Tongue (tissue), 3 donors: ENCODE measurements at places on chromosomes 2 and 18. TPM values are rescaled to one million over a fixed set of nuclear protein-coding genes. Genes with fewer than 3 reads are reported as not detected.

Gene TEX44
- not detected for total RNA-seq

Gene COLEC12
- 60.4 TPM for total RNA-seq

Gene TDRD15
- total RNA-seq: not detected

Gene PLEK
- total RNA-seq: 6.1 TPM

Gene TMEM178A
- 4.9 TPM for total RNA-seq

Gene ACMSD
- total RNA-seq: not detected

Gene NIF3L1
- 28.3 TPM for total RNA-seq

Gene AQP4
- total RNA-seq: 37.6 TPM

Gene CASP10
- 10.8 TPM for total RNA-seq

Gene CCDC88A
- total RNA-seq: 100 TPM

GRCh38 chr18:58714259-58714658 is 43.0 kb downstream of the MALT1 start:
- no peak for DNase-seq

GRCh38 chr2:189247276-189247675 is 67.7 kb upstream of the COL5A2 start:
- DNase-seq: no peak

DNA sequence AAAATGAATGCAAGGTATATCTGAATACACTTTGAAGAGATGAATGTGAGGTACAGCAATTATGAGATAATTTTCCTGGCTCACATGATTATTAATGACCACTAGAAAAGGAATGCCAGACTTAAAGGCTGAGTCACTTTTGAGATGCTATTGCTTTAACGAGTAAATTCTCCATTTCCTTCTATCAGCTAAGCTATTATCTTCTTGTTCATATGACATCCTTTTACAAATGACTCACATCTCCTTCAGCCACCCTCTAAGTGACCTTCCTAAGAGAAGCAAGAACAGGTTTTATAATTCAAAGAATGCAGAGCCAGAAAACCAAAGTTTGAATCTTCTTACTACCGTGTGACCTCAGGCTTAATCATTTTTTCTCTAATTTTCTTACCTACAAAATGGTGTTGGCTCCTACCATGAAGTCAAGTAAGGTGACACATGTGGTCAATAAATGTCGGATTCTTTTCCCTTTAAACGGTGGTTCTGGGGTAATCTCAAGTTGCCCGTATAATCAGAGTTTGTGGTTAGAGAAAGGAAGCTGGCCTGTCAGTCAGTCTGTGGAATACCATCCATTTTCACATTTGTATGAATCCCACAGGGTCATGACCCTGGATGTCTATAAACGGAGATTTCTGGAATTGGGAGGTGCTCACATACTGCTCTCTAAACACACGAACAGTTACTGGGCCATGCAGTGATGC is 184.0 kb upstream of the PID1 start:
- DNase-seq: no peak

GRCh38 chr18:43382641-43383403 is 105.5 kb upstream of the SYT4 start:
- no peak for DNase-seq

- no peak for DNase-seq
Measured at GRCh38 chr2:137921105-137921880, 43.0 kb upstream of the HNMT start.

DNA sequence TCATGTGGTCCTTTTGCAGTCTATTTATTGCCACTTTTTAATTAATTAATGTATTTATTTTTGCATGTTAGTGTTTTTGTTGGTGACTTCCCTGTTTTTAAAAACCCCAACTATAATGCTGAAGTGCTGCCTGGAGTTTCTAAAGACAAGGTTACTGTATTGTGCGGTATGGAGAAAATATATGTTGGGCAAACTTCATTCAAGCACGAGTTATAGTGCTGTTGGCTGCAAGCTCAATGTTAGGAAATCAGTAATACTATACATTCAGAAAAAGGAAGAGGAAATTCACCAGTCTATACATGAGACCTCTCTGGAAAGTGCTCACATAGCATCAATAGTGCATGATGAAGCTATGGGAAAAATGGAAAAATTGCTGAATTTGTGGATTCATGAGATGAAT is 15.4 kb upstream of the RBMS1 start:
- no peak for DNase-seq

- peak; percentile 68 for DNase-seq
Measured at GRCh38 chr18:21444465-21445212, 155.9 kb downstream of the ESCO1 start.

DNA sequence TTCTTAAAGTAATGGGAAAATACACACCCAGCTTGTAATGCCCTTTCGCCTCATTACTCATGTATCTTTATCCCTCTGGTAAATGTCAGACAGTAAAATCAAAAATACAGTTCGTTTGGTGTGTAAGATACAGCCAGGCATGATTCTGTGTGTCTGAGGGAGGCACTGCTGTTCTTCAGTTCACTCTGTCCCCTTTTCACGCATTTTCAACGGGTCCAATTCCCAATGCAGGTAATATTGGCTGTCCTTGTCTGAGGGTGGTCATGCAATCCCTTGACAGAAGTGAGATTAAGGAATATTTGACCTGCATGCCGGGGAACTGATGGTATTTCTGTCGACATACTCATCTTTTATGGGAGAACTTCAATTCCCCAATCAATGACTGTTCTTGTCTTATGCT is 587.2 kb upstream of the NXPH2 start:
- DNase-seq: no peak

- no peak for DNase-seq
Measured at GRCh38 chr18:532018-532417, 31.5 kb upstream of the COLEC12 start.

DNA sequence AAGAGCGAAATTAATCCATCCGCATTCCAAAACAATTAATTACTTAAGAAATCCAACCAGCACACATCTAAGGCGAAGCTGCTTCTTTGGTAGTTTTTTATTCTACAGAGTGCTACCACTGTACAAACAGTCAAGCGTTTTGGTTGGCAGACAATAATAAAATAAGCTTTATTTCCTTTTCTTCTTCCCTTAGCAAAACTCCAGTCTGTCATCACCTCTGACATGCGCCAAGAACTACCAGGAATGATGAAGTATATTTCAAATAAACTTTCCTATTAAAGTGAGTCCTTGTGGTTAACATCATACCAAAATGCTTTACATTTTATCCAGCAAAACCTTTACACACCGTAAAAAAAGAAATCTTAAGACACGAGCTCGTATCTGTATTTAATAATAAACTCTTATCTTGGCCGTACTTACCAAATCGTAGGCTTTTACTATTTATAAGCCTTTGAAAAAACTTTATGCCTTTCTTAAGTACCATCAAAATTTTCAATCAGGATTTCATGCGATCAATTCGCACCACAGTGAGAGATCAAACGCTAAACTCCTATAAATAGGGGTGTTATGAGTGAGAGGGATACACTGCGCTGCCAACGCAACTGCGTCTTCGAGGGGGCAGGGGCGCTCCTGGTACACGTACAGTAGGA is 1.3 kb downstream of the ATL2 start:
- DNase-seq: peak; percentile 69

GRCh38 chr2:28395334-28396061 is 2.8 kb downstream of the FOSL2 start:
- DNase-seq: peak; percentile 79

DNA sequence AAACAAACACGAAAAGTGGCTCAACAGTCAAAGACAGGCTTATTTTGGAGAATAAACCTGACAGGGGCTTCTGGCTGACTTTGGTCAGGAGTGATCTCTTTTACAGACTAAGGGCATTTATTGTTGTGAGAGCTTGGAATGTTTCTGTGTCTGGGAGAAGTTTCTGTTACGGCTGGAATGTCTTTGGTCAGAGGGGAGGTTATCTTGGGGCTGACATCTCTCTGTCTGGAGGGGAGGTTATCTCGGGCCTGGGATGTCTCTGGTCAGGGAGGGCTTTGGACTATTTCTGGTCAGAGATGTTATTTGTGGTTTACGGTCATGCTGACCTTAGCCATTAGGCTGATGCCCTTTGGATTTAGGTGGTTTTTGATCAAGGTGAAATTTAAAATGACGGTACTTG is 345.5 kb upstream of the FSIP2 start:
- DNase-seq: no peak

DNA sequence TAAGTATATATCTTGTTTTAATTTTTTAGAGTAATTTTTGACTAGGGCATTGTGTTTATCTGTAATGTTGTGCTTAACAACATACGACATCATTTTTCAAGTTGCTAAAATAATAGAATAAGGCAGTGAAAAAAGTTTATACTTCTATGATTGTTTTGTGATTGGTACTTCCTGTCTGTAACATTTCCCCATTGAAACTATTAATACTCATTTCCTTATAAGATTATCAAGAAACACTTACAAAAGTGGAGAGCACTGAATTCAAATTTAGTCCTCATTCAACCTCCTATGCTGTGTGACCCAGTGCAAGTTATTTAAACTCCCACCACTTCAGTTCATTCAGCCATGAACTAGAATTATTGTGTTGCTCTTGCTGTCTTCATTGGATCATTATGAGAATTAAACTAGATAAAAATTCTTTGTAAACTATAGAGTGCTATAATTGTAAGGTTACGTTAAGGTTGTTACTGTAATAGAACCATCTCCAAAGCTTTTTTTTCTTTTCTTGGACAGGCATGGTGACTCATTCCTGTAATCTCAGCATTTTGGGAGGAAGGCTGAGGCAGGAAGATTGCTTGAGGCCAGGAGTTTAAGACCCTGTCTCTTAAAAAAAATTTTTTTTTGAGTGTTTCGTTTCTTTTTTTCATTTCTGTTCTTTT is 2.8 kb downstream of the ETAA1 start:
- DNase-seq: no peak

DNA sequence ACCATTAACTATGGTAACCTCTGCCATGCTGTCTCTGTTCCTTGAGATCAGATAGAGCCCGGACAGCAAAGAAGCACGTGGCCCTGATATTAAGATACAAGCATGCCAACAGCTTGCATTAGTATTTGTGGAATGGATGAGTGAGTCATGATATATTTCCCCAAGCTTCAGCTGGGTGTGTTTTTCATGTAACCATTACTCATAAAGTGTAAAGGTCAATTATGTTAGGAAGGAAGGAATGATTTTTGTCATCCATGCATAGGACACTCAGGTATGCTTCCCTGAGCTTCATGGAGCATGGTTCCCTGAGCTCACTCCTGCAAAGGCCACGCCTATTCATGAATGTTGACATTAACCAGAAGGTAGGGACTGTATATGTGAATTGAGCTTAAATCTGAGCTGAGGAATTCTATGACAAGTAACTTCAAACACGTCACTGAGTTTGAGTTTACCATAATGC is 74.6 kb downstream of the ARL4C start:
- peak; percentile 27 for DNase-seq

- no peak for DNase-seq
Measured at GRCh38 chr2:221775096-221775495, 203.0 kb upstream of the EPHA4 start.

GRCh38 chr2:128237081-128237534 is 81.6 kb downstream of the HS6ST1 start:
- DNase-seq: no peak

DNA sequence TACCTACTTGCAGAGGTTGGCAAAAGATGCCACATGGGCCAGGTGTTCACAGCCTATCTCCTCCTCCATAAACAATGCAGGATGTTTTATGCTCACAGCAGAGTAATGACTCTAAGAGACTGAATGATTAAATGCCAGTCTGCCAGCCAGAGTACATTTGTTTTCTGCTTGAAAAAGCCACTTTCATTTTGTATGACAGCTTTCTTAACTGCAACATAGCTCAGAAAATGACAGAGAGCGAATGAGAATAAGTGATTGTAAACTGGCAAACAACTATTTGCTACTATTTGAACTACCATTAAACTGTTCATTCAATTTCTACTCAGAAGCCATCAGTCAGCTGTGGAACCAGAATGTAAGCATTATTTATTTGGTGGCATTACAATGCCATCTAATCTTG is 50.6 kb upstream of the DCC start:
- DNase-seq: no peak

DNA sequence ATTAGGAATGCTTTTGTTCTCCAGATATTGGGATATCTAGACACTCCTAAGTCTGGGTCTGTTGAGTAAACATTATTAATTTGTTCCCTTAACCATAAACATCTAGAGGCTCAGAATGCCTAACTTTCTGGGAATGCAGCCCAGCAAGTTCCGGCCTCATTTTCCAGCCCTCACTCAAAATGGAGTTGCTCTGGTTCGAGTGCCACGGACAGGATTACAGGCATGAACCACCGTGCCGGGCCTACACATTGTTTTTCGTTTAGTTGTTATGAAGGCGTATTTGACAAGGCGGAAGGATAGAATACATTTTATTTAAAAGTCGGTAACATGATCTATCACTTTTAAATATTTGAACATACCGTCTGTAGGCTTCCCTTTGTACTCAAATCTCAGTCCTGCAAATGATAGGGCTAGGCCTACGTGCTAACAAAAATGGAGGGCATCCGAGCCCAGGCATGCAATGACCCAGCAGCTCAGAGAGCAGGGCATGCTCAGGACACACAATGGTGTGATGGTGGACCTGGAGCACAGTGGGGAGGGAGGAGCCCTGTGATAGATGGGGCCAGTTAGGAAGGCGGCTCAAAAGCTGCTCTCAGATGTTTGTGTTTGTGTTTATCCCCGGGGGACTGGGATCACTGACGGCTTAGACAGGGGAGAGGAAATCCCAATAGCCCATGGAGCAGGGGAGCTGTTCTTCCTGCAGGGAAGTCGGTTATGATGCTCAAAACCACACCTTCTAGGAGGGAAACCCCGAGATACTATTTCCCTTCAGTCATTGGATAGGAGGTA is 2.9 kb upstream of the SCYGR1 start:
- DNase-seq: no peak

GRCh38 chr2:186605041-186605440 is 15.2 kb downstream of the ITGAV start:
- DNase-seq: no peak

DNA sequence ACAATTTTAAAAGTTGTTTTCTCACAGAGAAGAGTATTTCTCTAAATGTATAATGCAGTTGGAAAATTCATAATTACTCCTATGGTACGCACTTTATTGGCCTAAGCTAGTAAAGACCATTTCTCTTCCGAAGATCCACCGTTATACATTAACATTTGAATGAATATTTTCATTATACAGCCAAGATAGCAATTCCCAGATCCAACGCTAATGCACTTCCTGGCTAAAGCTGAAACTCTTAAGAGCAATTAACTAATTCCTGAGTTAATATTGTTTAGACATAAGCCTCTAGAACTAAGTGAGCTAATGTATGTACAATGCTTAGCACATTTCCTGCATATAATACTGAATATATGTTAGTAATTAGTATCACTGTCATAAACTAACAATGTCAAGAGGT is 56.2 kb downstream of the PDK1 start:
- peak; percentile 27 for DNase-seq

GRCh38 chr2:20582600-20583221 is 68.2 kb downstream of the HS1BP3 start:
- no peak for DNase-seq

DNA sequence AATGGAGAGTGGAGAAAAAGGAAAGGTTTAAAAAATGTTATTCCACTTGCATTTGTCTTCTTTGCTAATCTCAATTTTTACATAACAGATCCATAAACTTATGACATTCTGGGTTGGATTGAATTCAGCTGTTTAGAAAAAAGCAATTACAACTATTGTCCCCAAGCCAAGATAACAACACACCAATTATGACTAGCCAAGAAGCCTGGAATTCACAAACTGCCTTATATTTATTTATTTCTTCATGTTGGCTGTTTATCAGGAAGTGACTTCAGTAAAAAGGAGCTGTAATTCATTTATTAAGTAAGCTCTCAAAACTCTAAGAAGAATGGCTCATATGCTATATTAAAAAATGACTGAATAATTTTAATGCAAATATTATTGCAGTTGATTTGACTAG is 137.4 kb downstream of the CALCRL start:
- peak; percentile 28 for DNase-seq
